ENCODE measurements at places on chromosomes 16 and 17. TPM values are rescaled to one million over a fixed set of nuclear protein-coding genes. Genes with fewer than 3 reads are reported as not detected.

The ATAD5 gene
- 0.88 TPM for total RNA-seq

The CES1 gene
- 0.22 TPM for total RNA-seq

The CRYBA1 gene
- total RNA-seq: not detected

The UTS2R gene
- not detected for total RNA-seq

The ANKRD40 gene
- total RNA-seq: 63.3 TPM

The NDRG4 gene
- total RNA-seq: 1.1 TPM

The P3H4 gene
- total RNA-seq: 95.6 TPM

The LLGL2 gene
- 0.57 TPM for total RNA-seq

The ACSM5 gene
- not detected for total RNA-seq

The RAB26 gene
- 1.5 TPM for total RNA-seq

The VMO1 gene
- total RNA-seq: 1.8 TPM

The HSF4 gene
- total RNA-seq: 2.4 TPM

The TVP23B gene
- total RNA-seq: 64.7 TPM

The PRCD gene
- 4.3 TPM for total RNA-seq

The TBC1D3I gene
- not detected for total RNA-seq

The MYL4 gene
- total RNA-seq: not detected

The XAF1 gene
- 41.4 TPM for total RNA-seq

The TM4SF5 gene
- total RNA-seq: not detected

The COPS3 gene
- total RNA-seq: 87.1 TPM

The CCL7 gene
- total RNA-seq: 3.4 TPM

The GJD3 gene
- total RNA-seq: 3.9 TPM

The IL32 gene
- 3.7 TPM for total RNA-seq

The ZNF205 gene
- 17.9 TPM for total RNA-seq

Data from placental pericyte (primary cell).